Bronchial epithelial cell (primary cell): ENCODE measurements at places on chromosomes 6 and 20. TPM values are rescaled to one million over a fixed set of nuclear protein-coding genes. Genes with fewer than 3 reads are reported as not detected.

The LINC00237 gene
- not detected in 2 replicates for total RNA-seq

The ZBTB46 gene
- total RNA-seq: 0.53 and 2.0 TPM in 2 replicates

The OPRM1 gene
- total RNA-seq: not detected in 2 replicates

The CST5 gene
- not detected in 2 replicates for total RNA-seq
